Activated T-cell treated with anti-CD3 and anti-CD28 coated beads for 48 hours (primary cell): ENCODE measurements at places on chromosomes 7 and 10.
A peak's percentile ranks its signal among the peaks of the same experiment; 100 is the strongest.

DNA sequence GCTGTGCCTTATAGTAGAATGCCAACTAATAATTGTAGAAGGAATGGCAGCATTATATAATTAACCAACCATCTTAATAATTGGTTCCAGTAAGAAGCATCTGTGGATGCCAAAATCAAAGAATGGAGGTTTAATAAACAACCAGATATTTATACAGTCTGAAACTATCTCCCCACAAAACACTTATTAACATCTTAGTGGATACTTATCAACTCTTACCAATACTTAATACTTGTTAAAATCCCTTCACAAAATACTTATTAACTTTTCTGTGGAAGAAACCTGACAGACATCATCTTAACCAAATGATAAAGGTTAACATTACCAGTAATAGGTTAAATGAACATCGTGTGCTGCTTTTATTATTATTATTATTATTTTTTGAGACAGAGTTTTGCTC, 29.1 kb upstream of the FAM107B start:
- no peak for DNase-seq

DNA sequence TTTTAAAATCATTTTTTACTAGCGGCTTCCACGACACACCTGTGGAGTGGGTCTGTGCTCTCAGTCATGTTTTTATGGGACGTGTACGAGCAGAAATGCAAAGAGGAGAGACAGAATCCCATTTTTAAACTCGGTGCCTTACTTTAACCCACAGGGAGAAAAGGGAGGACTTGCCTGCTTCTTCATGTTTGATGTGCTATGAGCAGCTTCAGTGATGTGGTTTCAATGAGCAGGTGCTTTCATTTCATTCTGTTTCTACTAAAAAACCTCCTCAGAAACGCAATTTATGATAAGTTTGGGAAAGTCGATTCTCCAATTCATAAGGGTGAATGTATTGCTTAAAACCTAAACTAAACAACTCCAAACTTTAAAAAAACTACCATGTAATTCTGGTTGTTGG, 537.2 kb downstream of the GATA3 start:
- no peak for DNase-seq

- DNase-seq, result no peak
These were observed 6.5 kb downstream of the GNB2 start for GRCh38 chr7:100679927-100680575.

GRCh38 chr10:124305984-124306383, 112.7 kb downstream of the OAT start:
- no peak for DNase-seq

DNA sequence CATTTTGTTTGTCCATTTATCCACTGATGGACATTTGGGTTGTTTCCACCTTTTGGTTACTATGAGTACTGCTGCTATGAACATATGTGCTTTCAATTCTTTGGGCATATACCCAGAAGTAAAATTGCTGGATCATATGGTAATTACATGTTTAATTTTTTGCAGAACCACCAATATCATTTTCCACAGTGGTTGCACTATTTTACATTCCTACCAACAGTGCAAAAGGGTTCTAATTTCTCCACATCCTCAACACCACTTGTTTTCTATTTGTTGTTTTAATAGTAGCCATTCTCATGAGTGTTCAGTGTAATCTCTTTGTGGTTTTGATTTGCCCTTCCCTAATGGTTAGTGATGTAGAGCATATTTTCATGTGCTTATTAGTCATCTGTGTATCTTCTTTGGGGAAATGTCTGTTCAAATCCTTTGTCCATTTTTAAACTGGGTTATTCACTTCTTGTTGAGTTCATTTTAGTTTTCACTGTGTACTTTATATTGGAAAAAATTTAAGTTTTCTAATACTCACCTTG, 101.9 kb downstream of the HIBADH start:
- no peak for DNase-seq

GRCh38 chr7:121138262-121138933, 149.9 kb downstream of the CPED1 start:
- DNase-seq, result no peak

DNA sequence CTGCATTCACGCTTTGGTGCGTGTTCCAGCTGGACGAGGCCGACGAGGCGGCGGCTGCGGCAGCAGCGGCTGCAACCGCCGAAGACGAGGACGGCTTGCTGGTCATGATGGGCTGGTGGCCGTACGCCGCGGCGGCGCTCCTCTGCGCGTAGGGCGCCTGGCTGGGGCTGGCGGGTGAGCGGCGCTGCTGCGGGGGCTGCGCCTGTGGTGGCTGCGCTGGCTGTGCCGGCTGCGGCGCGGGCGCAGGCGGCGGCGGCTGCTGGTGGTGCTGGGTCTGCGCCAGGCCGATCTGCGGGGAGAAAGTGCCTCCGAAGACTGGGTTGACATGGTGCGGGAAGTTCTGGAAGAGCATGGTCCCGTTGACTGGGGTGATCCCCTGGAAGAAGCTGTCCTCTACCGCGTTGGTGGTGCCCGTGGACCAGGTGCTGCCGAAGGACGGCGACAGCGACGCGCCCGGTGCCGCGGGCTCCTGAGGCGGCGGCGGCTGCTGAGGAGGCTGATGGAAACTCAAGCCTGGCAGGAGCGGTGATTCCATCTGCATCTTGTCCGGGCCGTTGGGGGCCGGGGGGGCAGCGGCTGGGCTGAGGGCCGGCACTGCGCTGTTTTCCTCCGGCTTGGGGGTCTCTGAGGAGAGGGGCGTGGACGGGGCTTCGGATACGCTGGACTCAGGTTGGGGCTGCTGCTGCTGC, 51.1 kb downstream of the CPEB3 start:
- DNase-seq, result peak; percentile 25

GRCh38 chr7:24685708-24686107, 71.6 kb downstream of the GSDME start:
- DNase-seq, result no peak

DNA sequence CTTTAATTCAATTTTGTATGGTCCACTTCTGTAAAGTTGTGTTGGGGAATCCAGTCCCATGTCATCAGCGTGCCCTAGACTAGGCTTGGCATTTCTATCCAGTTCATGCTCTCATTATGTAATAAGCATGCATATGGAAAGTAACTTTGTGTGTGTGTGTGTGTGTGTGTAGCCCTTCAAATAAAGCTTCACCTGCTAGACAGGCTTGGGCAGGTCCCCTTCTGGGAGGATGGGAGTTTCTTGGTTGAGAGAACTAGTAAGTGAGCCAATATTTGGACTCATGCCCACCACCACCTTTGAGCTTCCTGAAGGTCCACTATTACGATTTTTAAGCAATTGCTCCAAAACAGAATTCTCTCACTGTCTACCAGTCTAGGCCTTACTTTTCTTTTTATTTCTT, 6.9 kb downstream of the BZW2 start:
- DNase-seq, result no peak

GRCh38 chr10:26977635-26978034, 116.9 kb upstream of the ABI1 start:
- DNase-seq, result no peak
